Activated CD4-positive, alpha-beta memory T cell treated with anti-CD3 and anti-CD28 coated beads for 36 hours (primary cell): ENCODE measurements at places on chromosomes 16 and 17.
A peak's percentile ranks its signal among the peaks of the same experiment; 100 is the strongest.

GRCh38 chr17:13283606-13284005, 265.8 kb upstream of the ELAC2 start:
- DNase-seq = no peak

GRCh38 chr17:9002227-9002605, 19.1 kb upstream of the NTN1 start:
- no peak for DNase-seq

DNA sequence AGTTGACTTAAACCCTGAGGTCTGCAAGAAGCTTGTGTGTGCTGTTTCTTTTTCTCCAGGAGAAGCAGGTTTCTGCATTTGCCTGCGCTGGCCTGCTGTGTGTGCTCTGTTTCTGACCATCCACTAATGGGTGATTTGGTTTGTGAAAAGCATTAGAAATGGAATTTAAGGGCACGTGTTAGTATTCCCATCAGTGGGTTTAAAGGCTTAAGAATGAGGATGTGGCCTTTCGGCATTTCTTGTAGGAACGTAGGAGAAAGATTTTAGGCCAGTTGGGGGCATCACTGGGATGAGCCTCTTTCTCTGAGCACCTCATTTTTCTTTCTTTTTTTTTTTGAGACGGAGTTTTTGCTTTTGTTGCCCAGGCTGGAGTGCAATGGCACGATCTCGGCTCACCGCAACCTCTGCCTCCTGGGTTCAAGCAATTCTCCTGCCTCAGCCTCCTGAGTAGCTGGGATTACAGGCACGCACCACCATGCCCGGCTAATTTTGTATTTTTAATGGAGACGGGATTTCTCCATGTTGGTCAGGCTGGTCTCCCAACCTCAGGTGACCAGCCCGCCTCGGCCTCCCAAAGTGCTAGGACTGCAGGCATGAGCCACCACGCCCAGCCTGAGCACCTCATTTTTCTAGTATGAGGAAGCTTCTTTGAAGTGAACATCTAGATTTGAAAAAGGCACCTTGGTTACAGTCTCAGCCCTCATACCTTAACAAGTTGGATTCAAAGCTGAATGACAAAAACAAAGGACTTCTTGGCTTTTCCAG, 110.3 kb downstream of the BANP start:
- no peak for DNase-seq

DNA sequence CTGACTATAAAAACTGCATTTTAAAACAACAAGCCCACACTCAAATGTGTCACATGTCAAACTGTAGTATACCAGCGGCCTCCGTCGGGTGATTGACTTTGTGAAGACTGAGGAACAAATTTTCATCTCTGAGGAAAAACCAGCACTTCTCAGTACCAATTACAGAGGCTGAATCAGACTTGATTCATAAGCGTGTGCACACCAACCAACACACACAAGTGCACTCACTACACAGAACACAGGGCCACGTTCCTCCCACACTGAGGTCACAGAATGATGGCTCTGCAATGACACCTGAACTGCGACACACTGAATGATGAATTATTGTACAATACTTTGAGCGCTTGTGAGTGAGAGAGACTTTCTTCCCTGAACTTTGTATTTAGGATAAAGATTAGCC, 29.6 kb downstream of the XPO6 start:
- peak; percentile 82 for DNase-seq

- peak; percentile 73 for DNase-seq
These were observed 155.6 kb upstream of the PLCG2 start for GRCh38 chr16:81623365-81624102.

- DNase-seq = peak; percentile 69
These were observed 313.7 kb downstream of the MAF start for GRCh38 chr16:79286646-79287423.

GRCh38 chr17:2850991-2851390, 54.8 kb downstream of the RAP1GAP2 start:
- DNase-seq = no peak

- no peak for DNase-seq
These were observed 41.3 kb upstream of the NLK start for GRCh38 chr17:28001149-28001548.

DNA sequence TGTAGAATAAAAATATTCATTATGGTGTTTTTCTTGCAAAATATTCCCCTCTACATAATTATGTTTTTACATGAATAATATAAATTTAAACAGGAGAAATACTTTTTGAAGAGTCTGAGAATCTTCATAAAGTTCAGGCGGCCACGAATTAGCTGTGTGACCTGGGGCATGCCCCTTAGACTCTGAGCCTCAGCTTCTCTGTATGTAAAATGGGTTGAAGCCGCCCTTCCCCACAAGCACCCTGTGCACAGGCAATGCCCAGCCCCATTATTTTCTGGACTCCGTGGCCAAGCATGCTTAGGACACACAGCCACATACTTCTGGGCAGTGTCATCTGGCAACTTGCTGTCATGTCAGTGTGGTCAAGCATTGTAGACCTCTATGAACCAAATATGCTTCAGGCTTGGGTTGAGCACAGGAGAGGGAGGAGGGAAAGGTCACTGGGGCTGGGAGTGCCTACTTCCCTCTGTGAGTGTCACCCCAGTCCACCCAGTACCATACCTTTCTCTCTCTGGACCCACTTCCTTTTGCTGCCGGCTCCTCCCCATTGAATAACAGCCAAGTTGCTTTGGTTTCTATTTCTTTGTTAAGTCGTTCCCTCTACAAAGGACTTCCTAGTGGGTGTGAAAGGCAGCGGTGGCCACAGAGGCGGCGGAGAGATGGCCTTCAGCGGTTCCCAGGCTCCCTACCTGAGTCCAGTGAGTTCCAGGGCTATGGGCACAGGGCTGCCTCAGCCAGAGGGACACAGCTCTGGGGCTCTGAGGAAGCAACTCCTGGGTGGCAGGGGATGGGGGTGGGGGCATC, at the start of gene LGALS9:
Gene LGALS9, plus strand, starts transcription at position 582 of the 804 bp plus-strand sequence. Its CDS starts 78 bp downstream, at position 660.
- DNase-seq = peak; percentile 53

GRCh38 chr17:61570118-61570517, 20.9 kb downstream of the NACA2 start:
- DNase-seq = no peak

DNA sequence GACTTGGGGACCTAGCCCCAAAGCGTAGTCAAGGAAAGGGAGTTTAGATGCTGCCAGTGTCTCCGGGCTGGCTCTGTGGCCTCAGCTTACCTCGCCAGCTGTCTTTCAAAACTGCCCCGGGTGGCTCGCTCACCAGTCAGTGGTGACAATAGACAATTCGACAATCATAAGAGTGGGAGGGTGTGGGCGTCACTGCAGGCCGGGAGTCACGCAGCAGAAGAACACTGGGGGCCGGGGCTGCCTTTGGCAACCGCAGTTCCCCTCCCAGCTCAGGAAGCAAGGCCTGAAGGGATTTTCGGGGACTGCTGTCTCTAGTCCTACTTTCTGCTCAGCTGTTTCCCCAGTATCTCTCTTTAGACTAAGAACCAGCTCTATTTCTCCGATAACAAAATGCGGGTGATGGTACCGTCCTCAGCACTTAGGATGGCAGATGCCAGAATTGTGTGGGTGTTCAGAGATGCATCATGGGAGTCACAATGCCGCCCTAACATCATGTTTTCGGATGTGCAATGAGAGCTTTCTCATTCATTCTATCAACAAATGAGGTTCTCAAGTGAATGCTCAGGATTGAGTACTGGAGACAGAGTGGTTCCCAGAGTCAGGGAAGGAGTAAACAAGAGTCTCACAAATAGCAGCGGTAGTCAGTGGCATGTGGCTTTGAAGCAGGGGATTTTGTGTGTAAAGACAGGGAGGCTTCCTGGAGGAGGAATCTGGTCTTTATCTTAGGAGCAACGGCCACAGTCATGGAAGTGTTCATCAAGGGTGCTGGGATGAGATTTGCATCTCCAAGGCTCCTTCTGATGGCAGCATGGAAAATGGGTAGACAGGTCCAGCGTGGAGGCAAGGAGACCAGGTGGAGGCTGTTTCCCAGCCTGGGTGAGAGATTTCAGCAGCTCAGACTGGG, 93.1 kb downstream of the ZDHHC7 start:
- DNase-seq = no peak

DNA sequence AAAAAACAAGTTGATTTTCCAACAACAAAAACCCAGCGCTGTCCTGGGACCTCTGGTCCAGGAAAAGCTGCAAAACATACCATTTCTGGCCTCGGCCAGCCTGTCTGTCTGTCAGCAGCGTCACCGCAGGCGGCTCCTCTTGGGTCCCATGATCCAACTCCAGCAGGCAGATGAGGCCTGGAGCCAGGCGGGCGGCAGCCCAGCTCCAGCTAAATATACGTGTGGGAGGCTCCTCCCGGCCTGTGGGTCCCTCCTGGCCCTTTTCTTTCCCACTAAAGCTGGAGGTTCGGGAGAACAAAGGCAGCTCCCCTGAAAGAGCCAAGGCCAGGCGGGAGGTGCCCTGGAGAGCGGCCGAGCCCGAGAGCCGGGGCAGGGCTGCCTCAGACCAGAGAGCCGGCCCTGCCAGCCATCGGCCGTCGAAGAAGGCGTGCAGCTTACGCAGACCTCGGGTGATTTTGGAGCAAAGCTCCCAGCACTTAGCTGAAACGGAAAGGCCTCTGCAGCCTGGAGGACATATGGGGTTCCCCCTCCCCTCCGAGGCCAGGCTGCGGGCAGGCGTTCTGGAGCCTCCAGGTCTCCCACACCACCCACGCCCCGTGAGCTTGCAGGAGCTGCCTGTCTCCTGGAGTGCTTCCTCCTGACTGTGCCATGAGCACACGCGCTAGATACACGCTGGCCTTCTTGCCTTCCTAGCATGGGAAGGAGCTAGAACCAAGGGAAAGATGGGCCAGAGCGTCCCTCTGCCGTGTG, 19.9 kb upstream of the JPH3 start:
- no peak for DNase-seq

GRCh38 chr17:35735036-35735805, 3.8 kb downstream of the RASL10B start:
- no peak for DNase-seq

DNA sequence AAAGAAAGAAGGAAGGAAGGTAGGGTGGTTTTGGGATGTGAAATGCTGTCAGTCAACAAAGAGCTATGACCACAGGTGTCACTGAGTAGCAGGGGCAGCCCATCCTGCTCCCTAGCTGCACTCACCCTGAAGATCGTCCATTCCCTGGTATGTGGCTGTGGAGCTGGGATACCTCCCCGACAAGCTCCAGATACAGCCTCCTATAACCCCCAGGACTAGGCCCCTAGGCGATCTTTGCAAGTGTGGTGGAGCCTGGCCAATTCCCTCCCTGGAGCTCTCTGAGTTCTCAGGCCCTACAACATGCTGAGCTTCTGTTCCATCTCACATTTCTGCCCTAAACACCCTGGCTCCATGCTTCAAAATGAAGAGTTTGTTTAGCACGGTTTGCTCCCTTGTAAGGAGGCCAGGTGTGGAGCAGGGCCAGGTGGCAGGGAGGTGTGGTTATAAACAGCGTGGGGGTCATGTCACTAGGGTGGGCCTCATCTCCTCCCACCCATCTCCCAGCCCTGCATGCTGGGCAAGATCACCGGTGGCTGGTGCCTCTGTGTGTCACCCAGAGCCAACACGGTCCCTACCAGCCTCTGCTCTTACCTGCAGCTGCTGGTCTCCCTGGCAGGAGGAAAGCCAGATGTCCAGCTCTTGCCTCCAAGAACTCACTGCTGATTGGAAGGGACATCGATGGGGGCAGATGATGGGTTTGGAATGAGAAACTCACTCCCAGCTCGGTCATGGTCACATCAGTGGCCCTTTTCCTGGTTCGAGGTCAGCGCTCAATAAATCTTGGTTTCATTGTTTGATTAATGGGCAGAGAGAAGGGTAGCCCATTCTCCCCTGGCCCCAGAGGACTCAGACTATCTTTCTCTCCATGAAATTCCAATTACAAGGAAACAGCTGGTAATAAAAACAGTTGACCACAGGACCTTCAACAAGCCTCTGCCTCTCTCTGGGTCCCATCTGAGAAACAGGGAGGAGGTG, 511.0 kb upstream of the CDH5 start:
- DNase-seq = no peak

DNA sequence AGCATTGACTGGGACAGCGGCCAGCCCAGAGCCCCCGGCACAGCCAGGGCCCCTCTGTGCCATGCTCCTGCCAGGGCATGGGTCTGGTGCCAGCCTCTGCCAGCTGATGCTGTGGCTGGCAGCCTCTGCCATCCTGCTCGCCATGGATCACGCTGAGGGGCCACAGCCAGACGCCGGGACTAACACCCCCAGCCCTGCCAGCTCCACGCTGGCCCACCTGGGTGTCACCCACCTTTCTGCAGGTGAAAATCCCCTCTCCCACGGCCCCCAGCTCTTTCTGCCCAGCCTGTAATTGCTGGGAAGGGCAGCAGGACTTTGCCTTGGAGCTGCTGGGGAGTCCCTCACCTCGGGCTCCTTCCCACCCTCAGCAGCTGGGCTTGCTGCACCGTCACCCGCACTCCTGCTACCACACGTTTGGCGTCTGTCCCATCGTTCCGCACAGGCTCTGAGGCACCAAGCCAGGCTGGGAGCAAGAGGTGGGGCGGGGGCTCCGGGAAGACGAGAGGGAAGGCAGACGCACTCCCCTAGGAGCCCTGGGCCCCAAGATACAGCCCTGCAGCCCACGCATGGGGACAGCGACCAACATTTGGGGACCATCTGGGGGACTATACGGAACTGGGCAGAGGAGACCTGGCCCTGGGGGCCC, 42.0 kb upstream of the ACSF3 start:
- DNase-seq = no peak

DNA sequence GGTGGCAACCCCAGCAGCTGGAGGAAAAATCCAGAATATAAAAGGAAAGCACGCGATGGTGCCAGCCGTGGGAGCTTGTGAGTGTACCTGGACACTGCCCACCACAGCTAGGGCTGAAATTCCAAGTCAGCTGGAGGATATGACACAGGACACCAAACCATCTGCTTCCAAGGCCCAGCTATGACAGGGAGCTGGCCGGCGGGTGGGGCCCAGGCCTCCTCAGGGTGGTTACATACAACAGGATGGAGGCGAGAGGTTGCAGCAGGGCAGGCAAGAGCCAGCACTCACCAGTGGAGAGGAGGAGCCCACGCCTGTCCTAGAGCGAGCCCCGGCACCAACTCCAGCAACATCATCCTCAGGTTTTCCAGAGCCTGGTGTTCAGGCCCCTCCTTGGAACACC, 163.2 kb upstream of the RPL38 start:
- DNase-seq = no peak

DNA sequence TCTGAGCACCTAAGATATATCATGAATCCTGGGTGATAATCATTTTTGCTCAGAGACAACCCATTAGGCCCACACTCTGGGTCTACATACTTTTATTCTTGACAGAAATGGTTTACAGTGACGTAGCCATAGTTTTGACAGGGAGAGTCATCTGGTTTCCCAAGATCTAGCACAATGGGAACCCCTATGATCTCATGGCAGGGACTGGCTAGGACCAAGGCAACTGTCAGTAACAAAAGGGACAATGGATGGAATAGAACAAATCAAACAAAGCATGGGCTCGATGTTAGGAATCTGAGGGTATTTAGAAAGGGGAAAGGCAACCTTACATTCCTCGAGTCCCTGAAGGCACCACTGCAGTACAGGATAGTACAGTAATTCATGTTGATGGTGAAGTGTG, 20.5 kb downstream of the CFAP97D1 start:
- DNase-seq = no peak

- DNase-seq = no peak
These were observed 3.4 kb upstream of the PRSS8 start for GRCh38 chr16:31138621-31139578.

DNA sequence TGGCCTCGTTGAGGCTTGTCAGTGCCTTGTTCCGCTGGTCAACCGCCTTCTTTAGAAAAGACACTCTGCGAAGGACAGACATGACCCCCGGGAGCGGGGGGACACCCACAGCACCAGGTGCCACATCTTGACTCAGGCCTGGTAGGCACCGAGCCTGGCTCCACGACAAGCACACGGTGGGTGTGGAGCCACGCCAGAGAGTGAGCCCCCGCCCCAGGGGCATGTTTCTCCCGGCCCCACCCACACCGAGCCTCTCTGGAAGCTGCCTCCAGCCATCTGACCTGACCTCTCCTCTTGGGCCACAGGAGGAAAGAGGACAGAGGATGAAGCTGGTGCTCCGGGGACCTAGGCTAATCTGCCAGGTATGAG, 4.6 kb downstream of the FAAP100 start:
- DNase-seq = no peak
